CD14-positive monocyte (primary cell): ENCODE measurements at places on chromosomes 3 and 15. TPM values are rescaled to one million over a fixed set of nuclear protein-coding genes. Genes with fewer than 3 reads are reported as not detected.

ADPRH gene
- 31.5 TPM for polyA plus RNA-seq

ZBBX gene
- not detected for polyA plus RNA-seq

NTRK3 gene
- not detected in 2 replicates for polyA plus RNA-seq

TGM5 gene
- not detected in 2 replicates for polyA plus RNA-seq

SQOR gene
- polyA plus RNA-seq = 59.8 and 78.9 TPM in 2 replicates

DNA sequence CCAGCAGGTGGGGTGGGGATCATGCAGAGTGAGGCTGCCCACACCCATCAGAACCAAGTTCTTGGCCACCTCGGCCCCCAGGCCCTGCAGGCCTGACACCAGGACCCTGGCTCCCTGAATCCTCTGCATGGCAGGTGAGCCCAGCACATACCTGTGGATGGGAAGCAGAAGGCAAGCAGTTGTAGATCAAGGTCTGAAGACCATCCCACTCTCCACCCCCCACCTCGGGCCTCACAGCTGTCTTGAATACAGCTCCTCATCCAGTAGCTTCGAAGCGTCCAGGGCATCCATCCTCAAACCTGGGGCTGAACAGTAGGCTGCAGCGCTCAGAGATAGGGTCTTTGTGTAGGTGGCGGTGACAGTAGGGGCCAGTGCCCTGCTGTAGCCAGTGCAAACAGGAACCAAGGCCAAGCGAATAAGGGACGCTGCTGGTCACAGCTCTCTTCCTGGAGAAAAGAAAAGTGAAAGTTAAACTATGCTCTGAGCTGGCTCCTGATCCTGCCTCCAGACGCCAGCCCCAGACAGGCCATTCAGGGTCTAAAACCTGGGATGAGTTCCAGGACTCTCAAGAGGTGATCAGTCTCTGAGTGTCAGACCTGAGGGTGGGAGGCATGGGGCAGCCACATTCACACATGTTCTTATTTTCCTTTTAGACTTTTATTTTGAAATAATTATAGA, at the start of gene UBA7:
Gene UBA7 (minus strand): TSS at position 457 of the 678 bp plus-strand sequence. CDS start 166 bp downstream, at position 291.
- H3K27me3 ChIP-seq = no peaks in the 10 kb centered on the region
- peak; percentile 85 for DNase-seq
- H3K4me3 ChIP-seq = peak within 1 kb of the TSS; percentile 67
- peaks cover 19% of the 10 kb centered on the region for H3K4me1 ChIP-seq
- peaks cover 40% of the 10 kb centered on the region for H3K36me3 ChIP-seq

DNA sequence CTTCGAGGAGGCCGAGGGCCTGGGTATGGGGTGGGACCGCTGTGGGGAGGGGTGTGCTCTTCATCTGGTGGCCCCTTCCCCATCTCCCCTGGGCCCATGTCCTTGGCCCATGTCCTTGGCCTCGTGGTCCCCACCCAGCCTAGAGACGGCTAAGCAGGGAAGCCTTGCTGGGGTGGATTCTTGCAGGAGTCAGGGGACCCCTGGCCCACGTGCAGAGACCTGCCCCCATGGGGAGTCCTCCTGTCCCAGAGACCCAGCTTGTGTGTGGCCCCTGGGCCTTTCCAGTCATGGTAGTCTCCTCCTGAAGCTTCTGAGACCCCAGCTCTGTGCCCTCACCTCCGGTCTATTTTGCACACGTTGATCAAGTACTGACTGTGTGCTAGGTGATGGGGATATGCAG, 97.4 kb downstream of the TBC1D2B start:
- no peak for DNase-seq
- no peaks in the 10 kb centered on the region for H3K27me3 ChIP-seq
- no peaks in the 10 kb centered on the region for H3K4me1 ChIP-seq

DNA sequence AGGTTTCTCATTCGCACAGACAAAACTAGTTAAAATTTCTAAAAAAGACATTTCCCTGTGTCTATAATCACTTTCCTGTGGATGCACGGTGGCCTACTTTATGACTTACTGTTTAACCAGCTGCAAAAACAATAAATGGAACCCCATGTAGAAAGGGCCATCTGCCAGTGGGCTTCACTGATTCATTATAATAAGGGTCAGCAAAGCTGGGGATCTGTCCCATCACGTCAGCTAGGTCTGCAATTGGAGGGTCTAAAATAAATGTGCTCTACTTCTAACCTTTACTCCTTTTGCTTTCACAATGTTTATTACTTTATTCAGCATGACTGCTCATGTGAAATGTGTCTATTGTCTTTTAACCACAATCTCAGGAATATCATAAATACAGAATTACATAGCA, 43.1 kb upstream of the NMD3 start:
- no peaks in the 10 kb centered on the region for H3K36me3 ChIP-seq
- H3K4me1 ChIP-seq = no peaks in the 10 kb centered on the region
- no peak for DNase-seq
- H3K27ac ChIP-seq = no peak overlapping the region
- H3K27me3 ChIP-seq = no peaks in the 10 kb centered on the region

GRCh38 chr15:59138243-59138642, 33.3 kb downstream of the CCNB2 start:
- peak overlapping the region; percentile 20 for H3K27ac ChIP-seq
- H3K27me3 ChIP-seq = no peaks in the 10 kb centered on the region

GRCh38 chr3:52498137-52499054, 3.3 kb downstream of the STAB1 start:
- peaks cover 21% of the 10 kb centered on the region for H3K36me3 ChIP-seq
- peaks cover 79% of the 10 kb centered on the region for H3K4me1 ChIP-seq
- H3K27ac ChIP-seq = peak overlapping the region; percentile 94
- peak; percentile 88 for DNase-seq
- H3K27me3 ChIP-seq = no peaks in the 10 kb centered on the region

- H3K4me1 ChIP-seq = no peaks in the 10 kb centered on the region
- H3K27me3 ChIP-seq = no peaks in the 10 kb centered on the region
- H3K36me3 ChIP-seq = no peaks in the 10 kb centered on the region
- H3K27ac ChIP-seq = no peak overlapping the region
These were observed 333.0 kb upstream of the SATB1 start for GRCh38 chr3:18758047-18758704.

DNA sequence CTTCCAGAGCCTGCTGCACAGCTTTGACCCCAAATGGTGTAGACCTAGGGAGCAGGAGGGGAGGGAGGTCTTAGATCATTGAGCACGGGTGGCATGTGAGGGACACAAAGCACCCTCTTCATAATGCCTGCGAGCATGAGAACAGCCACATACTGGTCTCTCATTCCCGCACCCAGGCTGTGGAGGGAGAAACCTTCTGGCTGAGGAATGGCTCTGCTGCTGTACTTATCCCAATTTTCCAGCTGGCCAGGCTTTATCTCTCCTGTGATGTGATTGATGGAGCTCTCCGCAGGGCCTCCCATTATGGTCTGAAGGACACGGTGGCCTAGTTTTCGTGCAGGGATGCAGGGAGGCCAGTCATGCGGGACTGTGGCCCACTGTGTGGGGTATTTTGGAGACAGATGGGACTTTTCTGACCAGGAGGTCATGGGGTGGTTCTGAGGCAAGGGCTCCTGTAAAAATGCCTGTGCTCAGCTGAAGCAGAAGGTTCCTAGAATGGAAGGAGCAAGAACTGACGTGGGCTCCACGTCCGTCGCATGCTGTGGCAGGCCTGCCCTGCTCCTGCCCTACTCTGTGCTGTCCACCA, 251.5 kb downstream of the PLCL2 start:
- H3K27ac ChIP-seq = no peak overlapping the region
- no peak overlapping the region for H3K4me3 ChIP-seq
- no peaks in the 10 kb centered on the region for H3K27me3 ChIP-seq
- H3K4me1 ChIP-seq = no peaks in the 10 kb centered on the region

GRCh38 chr3:58190882-58191281, 19.9 kb downstream of the DNASE1L3 start:
- no peak overlapping the region for H3K27ac ChIP-seq
- H3K4me1 ChIP-seq = peaks cover 7% of the 10 kb centered on the region
- H3K27me3 ChIP-seq = no peaks in the 10 kb centered on the region
- no peaks in the 10 kb centered on the region for H3K36me3 ChIP-seq
